ENCODE measurements at places on chromosomes 12 and 14.

DNA sequence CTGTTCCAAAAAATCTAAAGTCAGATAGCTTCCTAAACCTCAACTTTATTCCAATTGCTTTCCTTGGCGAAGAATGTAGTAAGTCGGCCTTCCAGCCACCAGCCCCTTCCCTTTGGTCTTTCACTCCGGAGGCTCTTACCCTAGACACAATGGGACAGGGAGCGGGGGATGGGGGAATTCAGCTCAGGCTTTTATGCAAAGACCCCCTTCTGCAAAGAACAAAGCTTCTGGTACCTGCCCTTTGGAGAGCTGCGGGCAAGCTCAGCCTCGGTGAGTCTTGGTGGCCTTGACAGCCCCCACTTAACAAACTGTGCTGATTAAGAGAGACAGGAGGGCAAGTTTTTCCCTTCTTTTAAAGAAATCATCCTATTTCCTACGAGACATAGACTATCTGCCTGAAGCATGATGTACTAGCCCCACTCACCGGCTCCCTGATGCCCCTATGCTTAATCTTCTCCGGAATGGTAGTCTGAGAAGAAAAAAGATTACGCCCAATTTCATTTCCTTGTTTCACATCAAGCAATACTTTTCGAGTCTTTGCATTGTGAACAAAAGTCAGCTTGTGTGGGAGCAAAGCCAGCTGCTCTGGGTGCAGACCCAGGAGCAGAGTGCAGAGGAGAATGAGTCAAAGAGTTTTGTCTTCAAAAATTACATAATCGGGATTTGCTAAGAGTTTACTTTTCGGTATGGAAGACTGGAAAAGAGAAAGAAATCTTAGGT is 1.5 kb upstream of the NANOG start:
- no peak for DNase-seq

DNA sequence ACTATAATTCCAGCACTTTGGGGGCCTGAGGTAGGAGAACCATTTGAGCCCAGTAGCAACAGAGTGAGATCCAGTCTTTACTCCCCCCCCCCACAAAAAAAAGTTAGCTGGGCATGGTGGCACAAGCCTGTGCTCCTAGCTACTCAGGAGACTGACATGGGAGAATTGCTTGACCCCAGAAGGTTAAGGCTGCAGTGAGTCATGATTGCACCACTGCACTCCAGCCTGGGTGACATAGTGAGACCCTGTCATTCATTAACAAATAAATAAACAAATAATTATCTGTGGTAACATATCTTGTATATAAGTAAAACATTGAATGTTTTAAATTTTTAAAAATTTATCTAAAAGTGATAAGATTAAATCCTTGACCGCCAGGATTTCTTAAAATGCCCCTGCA is 4.8 kb downstream of the ENTPD5 start:
- DNase-seq, result no peak

- DNase-seq, result no peak
Observed at GRCh38 chr12:62164036-62164435, 96.2 kb upstream of the USP15 start.

- DNase-seq, result no peak
Observed at GRCh38 chr14:52080808-52081755, 12.2 kb upstream of the NID2 start.

DNA sequence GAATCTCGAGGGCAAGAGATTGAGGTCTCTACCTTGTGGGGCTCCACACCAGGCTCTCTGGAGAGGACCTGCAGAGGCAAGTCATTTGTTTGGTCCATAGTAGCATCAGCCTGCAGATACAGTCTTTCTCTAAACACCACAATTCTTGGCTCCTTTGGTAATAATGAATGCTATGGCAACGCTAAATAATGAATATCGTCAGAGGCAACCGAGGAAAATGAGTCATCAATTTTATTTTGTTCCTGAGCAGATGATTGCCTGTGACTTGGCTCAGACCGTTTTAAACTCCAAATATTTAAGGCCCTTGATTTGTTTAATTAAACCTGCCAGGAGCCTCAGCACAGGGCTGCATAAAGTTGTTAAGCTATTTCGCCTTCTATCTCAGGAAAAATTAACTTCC is 924.1 kb upstream of the TMEM132C start:
- DNase-seq, result no peak

DNA sequence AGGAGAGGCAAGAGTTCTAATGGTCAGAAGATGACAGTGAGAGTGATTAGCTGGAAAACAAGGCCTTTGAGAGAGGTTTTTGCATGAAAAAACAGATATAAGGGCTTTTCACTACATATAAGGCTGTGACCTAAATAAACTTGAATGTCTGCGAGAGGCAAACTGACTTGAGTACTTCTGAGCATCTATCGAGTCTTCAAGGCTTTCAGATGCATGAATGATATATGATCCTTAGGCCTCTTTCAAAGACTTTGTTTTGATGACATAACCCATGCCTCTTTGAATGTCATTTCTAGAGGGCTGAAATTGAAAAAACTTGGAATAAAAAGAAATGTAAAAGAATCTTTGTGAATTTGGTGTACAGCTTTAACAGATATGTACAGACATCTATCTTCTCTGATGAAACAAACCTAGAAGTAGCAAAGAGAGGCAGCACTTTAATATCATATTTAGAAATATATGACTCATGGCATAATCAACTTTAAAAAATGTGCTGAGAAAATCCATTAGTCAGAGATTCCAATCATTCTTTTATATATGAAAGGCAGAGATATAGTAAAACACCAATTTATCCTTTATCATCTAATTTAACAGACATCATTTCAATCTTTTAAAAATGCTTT is 72.6 kb downstream of the PPM1H start:
- no peak for DNase-seq

DNA sequence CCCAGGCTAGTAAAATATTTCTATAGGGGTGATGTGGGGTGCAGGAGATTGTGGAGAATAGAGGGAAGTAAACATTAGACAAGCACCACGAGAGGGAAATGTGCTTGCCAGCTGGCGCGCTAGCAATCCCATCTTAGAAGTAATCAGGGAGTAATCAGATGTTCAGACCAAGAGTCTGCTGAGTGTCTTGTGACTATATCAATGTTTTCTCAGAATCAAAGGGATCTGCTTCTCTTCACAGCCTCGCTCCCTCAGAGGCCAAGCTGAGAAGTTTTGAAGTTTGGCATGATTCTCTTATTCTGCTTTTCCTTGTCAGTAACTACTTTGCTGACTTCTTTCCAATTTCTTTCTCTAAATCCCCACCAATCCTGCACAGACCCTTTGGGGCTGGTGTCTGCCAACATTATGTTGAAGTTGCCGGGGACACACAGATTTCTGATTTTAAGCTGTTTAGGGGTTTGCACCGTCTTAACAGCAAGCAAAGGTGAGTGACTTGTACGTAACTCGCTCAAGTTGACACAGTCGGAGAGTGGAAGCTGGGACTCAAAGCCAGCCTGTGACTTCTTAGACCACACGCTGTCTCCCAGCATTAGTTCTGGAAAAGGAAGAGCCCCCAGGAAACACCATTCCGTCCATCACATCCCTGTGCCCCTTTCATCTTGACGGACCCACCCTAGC is 22.0 kb upstream of the TSPAN9 start:
- DNase-seq, result no peak

DNA sequence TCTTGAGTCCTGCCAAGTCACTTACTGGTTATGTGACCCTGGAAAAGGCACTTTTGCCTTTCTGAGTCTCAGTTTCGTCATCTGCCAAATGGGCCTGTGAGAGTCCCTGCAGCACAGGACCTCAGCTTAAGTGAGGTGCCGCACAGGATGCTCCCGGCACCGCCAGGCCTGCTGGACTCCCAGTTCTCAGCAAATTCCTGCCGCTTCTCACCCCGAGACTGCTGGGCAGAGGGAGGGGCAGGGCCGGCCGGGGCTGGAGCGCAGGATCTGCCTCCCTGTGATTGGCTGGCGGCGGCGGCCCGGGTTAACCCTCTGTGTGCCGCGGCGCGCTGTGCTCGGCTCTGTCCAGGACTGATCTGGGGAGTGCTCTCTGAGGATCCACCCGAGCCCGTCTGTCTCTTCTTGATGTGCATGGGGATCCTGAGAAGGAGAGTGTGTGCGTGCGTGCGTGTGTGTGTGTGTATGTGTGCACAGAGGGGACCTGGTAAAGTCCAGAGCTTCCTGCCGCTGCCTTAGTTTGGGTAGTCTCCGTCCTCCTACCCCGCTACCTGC is 8.6 kb downstream of the SETD1B start:
- DNase-seq, result peak; percentile 81

DNA sequence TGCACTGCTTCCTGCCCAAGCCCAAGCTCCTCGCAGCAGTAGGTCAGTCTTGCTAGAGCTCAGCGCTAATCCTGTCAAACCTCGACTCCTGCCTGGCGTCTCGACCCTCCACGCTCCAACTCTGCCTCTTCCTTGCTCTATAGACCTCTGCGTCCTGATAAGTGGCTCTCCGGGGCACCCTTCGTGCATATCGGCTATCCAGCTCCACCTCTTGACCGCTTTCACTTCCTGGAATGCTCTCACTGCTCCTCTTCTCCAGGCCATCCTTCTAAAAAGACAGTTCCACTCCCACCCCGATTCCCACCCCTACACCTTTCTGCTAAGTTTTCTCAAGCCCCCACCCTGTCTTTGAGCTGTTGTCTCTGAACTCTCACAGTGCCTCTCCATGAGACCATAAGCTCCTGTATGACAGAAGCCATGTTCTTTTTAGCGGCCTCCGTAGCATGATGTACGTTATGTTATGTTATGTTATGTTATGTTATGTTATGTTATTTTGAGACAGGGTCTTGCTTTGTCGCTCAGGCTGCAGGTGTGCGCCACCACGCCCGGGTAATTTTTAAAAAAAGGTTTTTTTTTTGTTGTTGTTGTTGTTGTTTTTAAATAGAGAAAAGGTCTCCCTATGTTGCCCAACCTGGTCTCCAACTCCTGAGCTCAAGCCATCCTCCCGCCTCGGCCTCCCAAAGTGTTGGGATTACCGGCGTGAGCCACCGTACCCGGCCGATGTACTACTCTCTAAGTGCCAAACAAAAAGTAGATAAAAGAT is 601 bp downstream of the COX14 start:
- DNase-seq, result no peak

DNA sequence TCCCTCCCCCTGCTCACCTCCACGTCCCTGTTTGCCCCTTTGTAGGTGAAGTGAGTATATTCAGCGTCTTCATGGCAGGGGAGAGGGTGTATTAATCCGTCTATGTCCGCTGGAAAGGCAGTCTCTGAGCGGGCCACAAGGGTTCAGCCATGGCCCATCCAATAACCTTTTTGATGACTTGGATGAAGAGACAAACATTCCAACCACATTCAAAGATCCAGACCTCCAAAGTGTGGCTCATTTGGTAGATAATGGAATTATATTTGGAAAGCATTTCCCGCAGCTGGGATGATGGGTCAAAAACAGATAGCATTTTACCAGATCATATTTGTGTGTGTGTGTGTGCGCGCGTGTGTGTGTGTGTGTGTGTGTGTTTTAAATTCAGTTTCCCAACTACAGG is 345.9 kb downstream of the DPF3 start:
- no peak for DNase-seq

- no peak for DNase-seq
Observed at GRCh38 chr12:78928200-78929074, 63.9 kb downstream of the SYT1 start.

DNA sequence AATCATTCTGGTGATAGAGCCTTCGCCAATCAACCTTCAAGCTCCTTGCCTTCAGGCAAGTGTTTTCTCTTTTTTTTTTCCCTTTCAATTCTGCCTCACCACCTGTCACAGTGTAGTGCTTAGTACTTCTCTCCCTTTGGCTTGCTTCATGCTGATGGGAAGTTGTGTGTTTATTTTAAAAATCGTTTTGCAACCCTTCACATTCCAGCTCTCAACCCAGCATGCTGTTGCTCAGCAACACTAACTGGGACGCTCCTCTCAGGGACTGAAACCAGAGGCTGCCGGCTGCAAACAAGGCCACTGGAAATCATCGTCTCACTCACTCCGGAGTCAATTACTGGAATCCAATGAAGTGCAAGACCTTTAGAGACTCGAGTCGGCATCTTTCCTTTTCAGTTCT is 342.7 kb downstream of the PRKD1 start:
- DNase-seq, result peak; percentile 60

GRCh38 chr12:80821513-80822000 is 104.8 kb downstream of the MYF5 start:
- DNase-seq, result peak; percentile 15

- no peak for DNase-seq
Observed at GRCh38 chr12:2180737-2181082, 127.9 kb downstream of the CACNA1C start.

DNA sequence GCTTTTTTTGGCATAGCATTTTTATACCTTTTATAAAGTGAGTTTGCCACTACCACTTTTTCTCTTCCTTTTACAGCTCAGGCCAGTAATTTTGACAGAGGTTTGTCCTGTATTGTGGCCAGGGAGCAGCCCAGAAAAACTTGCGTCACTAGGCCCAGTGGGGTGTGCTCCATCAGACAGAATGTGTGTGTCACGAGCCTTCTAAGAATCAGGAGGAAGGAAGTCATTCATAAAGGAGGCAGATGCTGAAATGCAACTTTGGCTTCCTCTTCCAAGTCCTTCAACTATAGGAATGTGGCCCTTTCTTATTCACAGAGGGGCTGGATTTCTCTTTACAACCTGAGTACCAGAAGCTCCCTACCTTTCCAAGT is 10.1 kb upstream of the RAB35 start:
- no peak for DNase-seq

- no peak for DNase-seq
Observed at GRCh38 chr12:123946152-123946515, 26.5 kb downstream of the CCDC92 start.

GRCh38 chr14:96095581-96096476 is 56.7 kb downstream of the C14orf132 start:
- DNase-seq, result peak; percentile 36

DNA sequence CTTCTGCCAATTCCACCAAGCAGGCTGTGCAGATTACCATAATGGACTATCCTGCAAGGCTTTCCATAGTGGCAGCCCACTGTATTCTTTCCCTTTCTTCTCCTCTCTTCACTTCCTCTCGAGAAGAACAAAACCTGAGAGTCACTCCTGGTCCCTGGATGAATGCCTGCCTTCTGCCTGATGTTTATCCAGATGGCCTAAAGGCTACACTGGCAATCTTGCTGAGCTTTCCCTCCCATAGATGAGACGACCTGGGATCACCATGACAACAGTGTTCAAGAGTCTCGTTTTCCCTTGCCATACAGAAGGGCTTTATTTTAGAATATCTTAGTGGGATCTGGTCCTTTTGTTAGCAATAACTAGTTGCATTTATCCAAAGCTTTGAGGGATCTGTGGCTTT is 142.3 kb downstream of the RTN1 start:
- no peak for DNase-seq

GRCh38 chr14:35020713-35021112 is 25.4 kb upstream of the FAM177A1 start:
- no peak for DNase-seq

- DNase-seq, result no peak
Observed at GRCh38 chr12:5434647-5435560, 3.0 kb downstream of the NTF3 start.

- DNase-seq, result no peak
Observed at GRCh38 chr12:103696101-103696500, 109.0 kb downstream of the STAB2 start.
